ENCODE measurements at places on chromosomes 2 and 18.

GRCh38 chr2:127606625-127607398, 39.1 kb upstream of the GPR17 start:
- peaks cover 18% of the 10 kb centered on the region for H3K4me1 ChIP-seq
- peaks cover 3% of the 10 kb centered on the region for H3K36me3 ChIP-seq
- no peak overlapping the region for H3K27ac ChIP-seq
- DNase-seq, result no peak
- H3K27me3 ChIP-seq, result no peaks in the 10 kb centered on the region
- H3K4me3 ChIP-seq, result no peak overlapping the region

- H3K36me3 ChIP-seq, result no peaks in the 10 kb centered on the region
- H3K4me1 ChIP-seq, result no peaks in the 10 kb centered on the region
- no peak overlapping the region for H3K4me3 ChIP-seq
- no peak overlapping the region for H3K27ac ChIP-seq
- H3K27me3 ChIP-seq, result no peaks in the 10 kb centered on the region
These were observed 253.5 kb downstream of the DCDC2C start for GRCh38 chr2:3956892-3957291.

- H3K4me1 ChIP-seq, result no peaks in the 10 kb centered on the region
- no peak overlapping the region for H3K4me3 ChIP-seq
- DNase-seq, result no peak
- H3K36me3 ChIP-seq, result no peaks in the 10 kb centered on the region
- H3K27ac ChIP-seq, result no peak overlapping the region
These were observed 322.1 kb downstream of the HRH4 start for GRCh38 chr18:24782566-24782965.

DNA sequence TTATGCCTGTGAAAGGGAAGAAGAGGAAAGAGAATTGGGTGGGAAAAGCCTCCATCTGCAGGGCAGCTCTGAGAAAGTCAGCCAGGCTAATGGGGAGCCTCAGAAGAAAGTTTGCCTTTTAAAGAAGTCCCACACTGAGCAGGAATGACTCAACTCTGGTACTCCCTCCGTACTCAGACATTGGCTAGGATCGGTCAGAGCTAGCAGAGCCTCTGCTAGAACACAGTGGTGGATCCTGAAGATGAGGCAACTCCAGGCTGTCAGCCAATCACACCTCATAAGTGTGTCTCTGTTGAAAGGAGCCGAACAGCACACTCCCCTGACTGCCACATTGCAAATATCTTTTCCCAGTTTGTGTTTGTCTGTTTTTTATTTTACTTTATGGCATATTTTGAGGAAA, 96.9 kb downstream of the HNRNPLL start:
- no peak overlapping the region for H3K4me3 ChIP-seq
- DNase-seq, result no peak
- H3K4me1 ChIP-seq, result peaks cover 7% of the 10 kb centered on the region
- no peak overlapping the region for H3K27ac ChIP-seq
- H3K36me3 ChIP-seq, result peaks cover 2% of the 10 kb centered on the region

GRCh38 chr18:21264651-21265050, 22.6 kb downstream of the GREB1L start:
- peaks cover 11% of the 10 kb centered on the region for H3K27me3 ChIP-seq
- no peak overlapping the region for H3K27ac ChIP-seq
- DNase-seq, result no peak
- no peaks in the 10 kb centered on the region for H3K4me1 ChIP-seq
- H3K36me3 ChIP-seq, result no peaks in the 10 kb centered on the region
- no peak overlapping the region for H3K4me3 ChIP-seq

- H3K4me1 ChIP-seq, result peaks cover 9% of the 10 kb centered on the region
- no peak for DNase-seq
- H3K27ac ChIP-seq, result no peak overlapping the region
- peaks cover 24% of the 10 kb centered on the region for H3K27me3 ChIP-seq
- no peaks in the 10 kb centered on the region for H3K36me3 ChIP-seq
These were observed 11.0 kb upstream of the RAB31 start for GRCh38 chr18:9697121-9697520.

DNA sequence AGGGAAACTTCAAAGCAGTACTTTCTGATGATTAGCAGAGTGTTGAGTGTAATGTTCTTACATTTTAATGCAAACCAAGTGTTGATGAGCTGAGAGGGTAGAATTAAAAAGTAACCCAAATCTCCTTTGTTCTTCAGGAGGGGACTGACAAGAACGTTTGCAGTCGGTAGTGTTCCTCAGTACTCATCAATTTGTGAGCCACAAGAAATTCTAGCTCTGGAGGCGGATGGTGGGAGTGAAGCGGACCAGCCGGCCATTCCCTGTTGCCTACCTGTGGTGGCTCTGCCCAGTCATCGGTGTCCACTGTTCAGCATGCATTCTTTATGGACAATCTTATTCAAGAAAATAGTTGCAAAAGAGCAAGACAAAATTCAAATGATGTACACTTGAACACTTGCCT, 438.6 kb upstream of the POU3F3 start:
- no peaks in the 10 kb centered on the region for H3K27me3 ChIP-seq
- no peaks in the 10 kb centered on the region for H3K36me3 ChIP-seq
- H3K4me1 ChIP-seq, result no peaks in the 10 kb centered on the region

DNA sequence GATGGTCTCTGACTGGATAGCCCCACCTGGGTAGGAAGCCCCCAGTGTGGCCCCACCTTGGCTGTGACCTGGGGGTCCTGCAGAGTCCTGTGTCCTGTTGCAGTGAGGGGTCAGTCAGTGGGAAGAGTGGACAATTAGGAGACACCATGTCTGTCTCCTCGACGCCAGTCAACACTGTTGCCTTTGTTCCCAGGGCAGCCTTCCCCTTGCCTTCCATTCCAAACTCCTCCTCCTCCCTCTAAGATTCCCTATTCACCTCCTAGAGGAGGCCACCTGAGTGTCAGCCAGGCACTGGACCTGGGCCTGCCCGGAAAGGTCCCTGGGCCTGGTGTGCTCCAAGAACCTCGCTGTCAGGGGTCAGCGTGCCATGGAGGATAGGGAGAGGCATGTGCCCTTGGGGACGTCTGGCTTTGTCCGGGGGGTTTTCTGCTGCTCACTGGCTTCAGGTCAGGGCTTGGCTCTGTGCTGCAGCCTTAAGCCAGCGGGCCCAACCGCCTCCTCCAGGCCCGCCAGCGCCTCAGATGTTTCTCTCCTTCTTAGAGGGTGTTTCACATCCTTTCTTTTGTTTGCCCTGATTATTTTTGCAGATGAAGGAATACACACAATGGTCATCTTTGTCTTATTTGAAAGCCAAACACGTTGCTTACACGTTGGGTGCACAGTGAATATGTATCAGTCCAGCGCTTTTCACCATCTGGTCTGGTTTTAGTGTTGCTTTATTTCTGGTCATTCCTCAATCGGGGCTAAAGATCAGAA, 68.9 kb downstream of the HPCAL1 start:
- peaks cover 9% of the 10 kb centered on the region for H3K36me3 ChIP-seq
- H3K4me1 ChIP-seq, result peaks cover 16% of the 10 kb centered on the region
- no peak overlapping the region for H3K4me3 ChIP-seq
- no peak for DNase-seq
- H3K27me3 ChIP-seq, result no peaks in the 10 kb centered on the region
- H3K27ac ChIP-seq, result no peak overlapping the region

DNA sequence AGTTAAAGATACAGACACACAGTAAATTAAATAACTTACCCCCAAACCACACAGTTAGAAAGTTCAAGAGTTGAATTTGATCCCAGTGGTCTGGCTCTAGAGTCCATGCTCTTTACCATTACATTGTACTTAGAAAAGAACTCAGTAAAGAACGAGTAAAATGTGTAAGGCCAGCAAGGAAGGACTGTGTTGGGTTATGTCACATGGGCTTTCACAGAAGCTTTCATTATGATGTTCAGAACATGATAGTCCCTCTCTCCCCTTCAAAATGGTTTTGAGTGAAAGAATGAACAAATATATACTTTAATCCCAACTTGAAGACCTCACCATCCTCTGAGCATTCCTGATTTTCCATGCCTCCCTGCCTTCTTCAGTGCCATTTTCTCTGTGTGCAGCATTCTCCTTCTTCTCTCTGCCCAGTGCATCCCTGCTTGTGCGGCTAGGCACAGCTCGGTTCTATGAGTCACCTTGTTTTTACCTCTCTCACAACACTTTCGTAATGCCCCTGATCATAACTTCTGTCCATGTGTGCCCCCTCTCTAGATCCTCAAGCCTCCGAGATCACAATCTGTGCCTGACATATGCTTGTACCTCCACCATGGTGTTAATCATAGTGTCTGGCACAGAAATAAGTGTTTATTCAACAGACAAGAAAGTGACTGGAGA, 22.0 kb downstream of the RASGRP3 start:
- peaks cover 39% of the 10 kb centered on the region for H3K4me1 ChIP-seq
- no peak overlapping the region for H3K27ac ChIP-seq
- H3K36me3 ChIP-seq, result no peaks in the 10 kb centered on the region

GRCh38 chr2:54545702-54546450, 89.7 kb downstream of the SPTBN1 start:
- no peaks in the 10 kb centered on the region for H3K27me3 ChIP-seq
- no peak overlapping the region for H3K4me3 ChIP-seq
- no peaks in the 10 kb centered on the region for H3K36me3 ChIP-seq
- H3K4me1 ChIP-seq, result peaks cover 9% of the 10 kb centered on the region
- no peak for DNase-seq
- H3K27ac ChIP-seq, result no peak overlapping the region
